ENCODE measurements at places on chromosomes 6 and 20.

DNA sequence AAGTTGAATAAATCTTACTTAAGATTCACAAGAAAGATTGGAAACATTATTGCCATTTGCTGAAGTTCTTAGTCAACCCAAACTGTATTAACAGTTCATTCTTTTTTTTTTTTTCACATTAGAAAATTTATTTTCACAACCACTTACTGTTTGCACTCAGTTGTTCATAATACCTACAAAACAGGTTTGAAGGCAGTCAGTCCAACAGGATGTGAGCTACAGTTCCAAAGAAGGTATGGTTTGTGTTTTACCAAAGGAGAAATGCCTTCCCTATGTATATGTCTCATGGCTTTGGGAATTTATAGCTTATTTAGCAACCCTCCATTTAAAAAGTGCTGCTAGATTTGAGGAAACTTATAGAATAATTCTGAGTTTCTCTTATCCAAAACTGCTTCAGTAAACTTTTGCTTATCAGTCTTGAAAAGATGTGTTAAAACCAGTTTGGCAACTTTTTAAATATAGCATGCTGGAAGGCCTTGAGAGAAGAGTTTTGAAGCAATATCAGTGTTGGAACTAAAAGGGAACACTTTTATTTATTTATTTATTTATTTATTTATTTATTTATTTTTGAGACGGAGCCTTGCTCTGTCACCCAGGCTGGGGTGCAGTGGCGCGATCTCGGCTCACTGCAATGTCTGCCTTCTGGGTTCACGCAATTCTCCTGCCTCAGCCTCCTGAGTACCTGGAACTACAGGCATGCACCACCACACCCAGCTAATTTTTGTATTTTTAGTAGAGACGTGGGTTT is 46.8 kb upstream of the RREB1 start:
- no peak for DNase-seq

DNA sequence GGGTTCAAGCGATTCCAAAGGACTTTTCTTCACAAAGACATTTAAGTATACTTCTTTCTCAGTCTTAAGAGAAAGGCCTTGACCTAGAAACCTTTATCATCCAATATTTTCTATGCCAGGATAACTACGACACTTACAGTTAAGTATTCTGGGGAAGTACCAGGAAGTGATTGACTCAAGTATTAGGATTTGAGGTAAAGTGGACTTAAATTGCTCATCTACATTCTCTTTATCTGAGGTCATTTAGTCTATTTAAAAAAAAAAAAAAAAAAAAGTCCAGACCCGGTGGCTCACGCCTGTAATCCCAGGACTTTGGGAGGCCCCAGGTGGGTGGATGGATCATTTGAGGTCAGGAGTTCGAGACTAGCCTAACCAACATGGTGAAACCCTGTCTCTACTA is 114.7 kb downstream of the ZFAND3 start:
- no peak for DNase-seq

GRCh38 chr6:36373368-36374019 is 14.0 kb downstream of the ETV7 start:
- DNase-seq: no peak

- DNase-seq: no peak
Observed at GRCh38 chr6:168563656-168564055, 122.7 kb downstream of the SMOC2 start.

DNA sequence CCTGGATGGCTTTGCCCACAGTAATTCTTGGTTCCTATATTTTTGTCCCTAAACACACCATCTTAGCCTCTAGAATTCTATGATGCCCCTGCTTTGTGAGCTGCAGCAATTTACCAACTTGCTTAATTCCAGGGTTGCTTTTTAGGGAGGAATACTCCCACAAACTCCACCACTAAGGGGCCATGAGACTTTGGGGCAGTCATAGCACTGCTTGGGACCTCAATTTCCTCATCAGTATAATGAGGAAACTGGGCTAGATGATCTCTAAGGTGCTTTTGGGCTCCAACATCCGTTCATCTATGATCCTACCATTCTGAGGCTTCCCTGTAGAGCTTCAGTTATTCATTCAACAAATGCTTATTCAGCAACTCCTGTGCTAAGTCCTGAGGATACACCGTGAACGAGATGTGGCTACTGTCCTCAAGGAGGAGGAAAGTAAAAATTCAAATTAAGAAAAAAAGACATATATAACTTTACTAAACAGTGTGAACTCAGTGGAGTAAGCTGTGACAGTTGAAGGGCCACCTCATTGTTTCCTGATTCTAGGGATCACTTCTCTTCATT is 75.3 kb downstream of the PRDM1 start:
- no peak for DNase-seq

- DNase-seq: no peak
Observed at GRCh38 chr20:50712771-50713656, 18.4 kb upstream of the PARD6B start.

DNA sequence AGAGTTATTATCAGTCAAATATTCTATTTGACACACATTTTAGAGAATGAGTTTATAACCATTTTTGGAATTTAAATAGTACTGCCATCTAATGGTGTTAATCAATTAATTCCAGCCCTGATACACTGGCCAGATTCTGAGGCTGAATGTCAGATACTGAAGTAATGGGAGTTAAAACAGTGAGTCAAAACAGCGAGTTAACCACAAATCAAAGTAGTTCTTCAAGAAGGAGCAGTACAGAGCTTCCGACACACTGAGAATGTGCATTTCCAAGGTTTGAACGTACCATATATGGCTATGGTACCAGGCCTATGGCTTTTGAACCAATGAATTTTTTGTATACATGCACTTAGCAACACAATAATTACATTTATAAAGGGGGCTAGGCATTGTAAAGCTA is 11.3 kb upstream of the CEP43 start:
- no peak for DNase-seq

DNA sequence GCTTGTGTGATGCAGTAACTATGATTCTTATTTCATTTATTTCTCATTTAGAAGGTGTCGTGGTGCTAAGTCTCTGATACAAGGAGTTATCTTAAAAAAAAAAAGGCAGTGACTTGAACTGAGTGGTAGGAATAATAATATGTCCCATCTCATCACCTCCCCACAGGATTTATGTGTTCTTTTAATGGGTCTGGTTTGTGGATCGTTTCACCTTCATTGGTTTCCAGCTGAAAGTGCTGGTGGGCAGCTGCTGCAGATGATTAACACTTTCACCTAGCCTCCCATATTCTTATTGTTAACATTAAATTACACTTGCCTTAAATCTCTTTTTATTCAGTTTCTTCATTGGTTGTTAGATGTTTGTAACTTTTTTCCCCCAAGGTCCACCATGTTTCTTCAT is 68.8 kb downstream of the ANKRD6 start:
- DNase-seq: no peak

- DNase-seq: no peak
Observed at GRCh38 chr6:44635486-44635885, 248.0 kb downstream of the CDC5L start.

DNA sequence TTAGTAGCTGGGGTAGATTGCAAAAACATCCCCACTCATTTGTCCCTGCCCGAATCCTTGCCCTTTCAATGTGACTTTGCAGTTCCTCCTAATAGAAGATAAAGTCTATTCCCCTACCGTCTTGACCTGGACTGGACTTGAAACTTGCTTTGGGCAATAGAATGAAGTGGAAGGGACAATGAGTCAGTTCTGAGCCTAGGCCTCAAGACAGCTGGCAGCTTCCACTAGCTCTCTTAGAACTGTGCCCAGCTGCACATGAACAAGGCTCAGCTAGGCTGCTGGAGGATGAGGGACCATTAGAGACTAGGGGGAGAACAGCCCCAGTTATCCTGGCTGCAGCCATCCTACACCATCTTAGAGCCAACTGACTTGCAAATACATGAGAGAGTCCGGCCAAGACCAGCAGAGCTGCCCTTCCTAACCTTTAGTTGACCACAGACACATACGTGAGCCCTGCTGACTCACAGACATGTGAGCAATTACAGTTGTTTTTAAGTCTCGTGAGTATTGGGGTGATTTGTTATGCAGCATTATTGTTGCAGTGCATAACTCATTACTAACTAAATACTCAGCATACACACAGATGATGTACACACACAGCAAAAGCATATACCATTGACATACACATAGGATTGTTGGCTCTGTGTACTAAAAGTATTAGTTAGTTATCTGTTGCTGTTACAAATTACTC is 105.5 kb downstream of the DHX35 start:
- no peak for DNase-seq

- no peak for DNase-seq
Observed at GRCh38 chr6:53264915-53265607, 83.7 kb downstream of the ELOVL5 start.

GRCh38 chr6:30721198-30722024 is 1.3 kb downstream of the TUBB start:
- DNase-seq: peak; percentile 98

GRCh38 chr6:170260686-170261085 is 30.2 kb downstream of the DLL1 start:
- DNase-seq: no peak

DNA sequence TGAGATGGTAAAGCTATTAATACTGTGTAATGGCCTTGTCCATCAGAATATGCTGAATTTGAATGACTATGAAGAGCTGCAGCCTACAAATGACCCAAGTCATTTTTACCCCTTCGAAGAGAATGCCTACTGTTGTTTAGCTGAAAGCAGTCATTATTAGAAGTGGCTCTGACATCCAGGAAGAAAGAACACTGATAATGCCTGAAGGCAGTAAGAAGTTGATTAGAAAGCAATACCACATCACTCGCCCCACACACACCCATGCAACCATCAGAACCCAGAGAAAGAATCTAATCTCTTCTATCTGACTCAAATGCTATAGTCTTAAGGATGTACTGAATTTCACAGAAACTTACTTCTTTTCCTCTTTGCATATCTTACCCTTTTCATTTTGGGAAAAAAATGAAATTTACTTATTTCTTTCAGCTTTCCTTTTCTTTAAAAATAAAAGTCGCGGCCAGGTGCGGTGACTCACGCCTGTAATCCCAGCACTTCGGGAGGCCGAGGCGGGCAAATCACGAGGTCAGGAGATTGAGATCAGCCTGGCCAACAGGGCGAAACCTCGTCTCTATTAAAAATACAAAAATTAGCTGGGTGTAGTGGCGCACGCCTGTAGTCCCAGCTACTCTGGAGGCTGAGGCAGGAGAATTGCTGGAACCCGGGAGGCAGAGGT is 61.0 kb downstream of the ARHGAP18 start:
- DNase-seq: no peak

- no peak for DNase-seq
Observed at GRCh38 chr20:20712004-20712473, 405 bp downstream of the RALGAPA2 start.

GRCh38 chr20:59495894-59496510 is 108.3 kb upstream of the PHACTR3 start:
- DNase-seq: peak; percentile 60

- DNase-seq: no peak
Observed at GRCh38 chr20:32037929-32038328, 14.1 kb upstream of the HCK start.

- peak; percentile 24 for DNase-seq
Observed at GRCh38 chr6:24910331-24910960, 25.3 kb downstream of the RIPOR2 start.
